ENCODE measurements at places on chromosomes 7 and 10. TPM values are rescaled to one million over a fixed set of nuclear protein-coding genes. Genes with fewer than 3 reads are reported as not detected.

CRHR2 gene
- total RNA-seq: not detected

LRCH4 gene
- 80.3 TPM for total RNA-seq

LRRC61 gene
- 16.2 TPM for total RNA-seq

NKX1-2 gene
- not detected for total RNA-seq

SHTN1 gene
- 43.1 TPM for total RNA-seq

PCLO gene
- total RNA-seq: 2.9 TPM

CHRM2 gene
- total RNA-seq: 2.8 TPM

TRPV5 gene
- total RNA-seq: not detected

TRUB1 gene
- total RNA-seq: 13.1 TPM

AQP1 gene
- total RNA-seq: 826 TPM

GPR15LG gene
- total RNA-seq: not detected

HOXA11 gene
- total RNA-seq: not detected

DNA sequence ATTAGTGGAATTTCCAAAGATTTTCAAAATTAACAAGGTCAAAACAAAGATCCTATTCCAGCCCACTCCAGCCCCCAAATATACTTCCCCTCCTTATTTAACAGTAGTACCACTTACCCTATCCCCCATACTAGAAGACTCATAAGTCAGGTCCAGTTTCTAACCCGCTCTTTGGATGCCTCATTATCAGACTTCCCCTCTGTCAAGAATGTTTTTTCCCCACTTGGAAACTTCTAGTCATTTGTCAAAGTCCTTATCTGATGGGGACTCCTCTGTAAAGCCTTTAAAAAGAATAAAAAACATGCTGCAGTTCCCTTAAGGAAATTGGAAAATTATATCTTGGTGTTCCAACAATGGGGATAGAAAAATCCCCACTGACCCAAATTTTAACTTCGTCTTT lies 70.1 kb downstream of the IMMP2L start:
- H3K27ac ChIP-seq: no peak overlapping the region
- no peak for DNase-seq
- H3K4me3 ChIP-seq: no peak overlapping the region
- no peaks in the 10 kb centered on the region for H3K27me3 ChIP-seq

- DNase-seq: peak; percentile 23
- H3K4me1 ChIP-seq: peaks cover 16% of the 10 kb centered on the region
- no peak overlapping the region for H3K4me3 ChIP-seq
Observed at GRCh38 chr7:1954366-1955004, 278.3 kb downstream of the MAD1L1 start.

GRCh38 chr7:127413962-127414361 lies 21.5 kb upstream of the ZNF800 start:
- no peaks in the 10 kb centered on the region for H3K36me3 ChIP-seq
- no peaks in the 10 kb centered on the region for H3K4me1 ChIP-seq
- H3K27me3 ChIP-seq: no peaks in the 10 kb centered on the region
- no peak overlapping the region for H3K27ac ChIP-seq
- no peak for DNase-seq

- H3K36me3 ChIP-seq: no peaks in the 10 kb centered on the region
- peak overlapping the region; percentile 83 for H3K27ac ChIP-seq
- H3K4me1 ChIP-seq: peaks cover 18% of the 10 kb centered on the region
- no peaks in the 10 kb centered on the region for H3K27me3 ChIP-seq
- DNase-seq: no peak
Observed at GRCh38 chr10:95758351-95759025, 2.5 kb downstream of the ENTPD1 start.

DNA sequence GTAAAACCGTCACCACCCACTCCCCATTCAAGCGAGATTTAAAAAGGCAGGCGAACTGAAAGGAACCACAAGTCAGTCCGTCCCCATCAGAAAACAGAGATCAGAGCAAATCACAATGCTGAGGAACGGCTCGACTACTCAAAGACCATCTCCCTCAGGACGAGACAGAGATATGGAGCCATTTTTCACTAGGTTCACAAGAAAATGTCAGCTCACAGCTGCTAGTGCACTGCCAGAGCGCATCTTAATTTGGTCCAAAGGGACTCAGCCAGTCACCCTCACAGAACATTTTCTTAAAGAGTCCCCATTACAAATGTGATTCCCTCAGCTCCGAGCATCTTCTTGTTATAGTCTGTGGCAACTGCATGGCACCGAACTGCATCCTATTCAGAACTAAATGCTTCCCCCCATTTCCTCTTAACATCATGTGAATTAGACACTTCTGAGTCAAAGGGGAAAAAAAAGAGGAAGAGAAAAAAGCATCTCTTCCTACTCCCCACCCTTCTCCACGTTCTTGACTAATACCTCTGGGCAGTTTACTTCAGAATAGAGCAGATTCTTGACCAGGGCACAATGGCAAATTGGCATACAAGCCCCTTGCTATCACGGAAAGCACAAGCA lies 683.9 kb downstream of the MAGI2 start:
- peak overlapping the region; percentile 20 for H3K4me3 ChIP-seq
- H3K27me3 ChIP-seq: no peaks in the 10 kb centered on the region
- no peak for DNase-seq
- H3K27ac ChIP-seq: no peak overlapping the region

- H3K36me3 ChIP-seq: no peaks in the 10 kb centered on the region
- no peak for DNase-seq
- no peaks in the 10 kb centered on the region for H3K27me3 ChIP-seq
- no peak overlapping the region for H3K4me3 ChIP-seq
- no peaks in the 10 kb centered on the region for H3K4me1 ChIP-seq
Observed at GRCh38 chr10:120105001-120105400, 212.5 kb downstream of the SEC23IP start.

DNA sequence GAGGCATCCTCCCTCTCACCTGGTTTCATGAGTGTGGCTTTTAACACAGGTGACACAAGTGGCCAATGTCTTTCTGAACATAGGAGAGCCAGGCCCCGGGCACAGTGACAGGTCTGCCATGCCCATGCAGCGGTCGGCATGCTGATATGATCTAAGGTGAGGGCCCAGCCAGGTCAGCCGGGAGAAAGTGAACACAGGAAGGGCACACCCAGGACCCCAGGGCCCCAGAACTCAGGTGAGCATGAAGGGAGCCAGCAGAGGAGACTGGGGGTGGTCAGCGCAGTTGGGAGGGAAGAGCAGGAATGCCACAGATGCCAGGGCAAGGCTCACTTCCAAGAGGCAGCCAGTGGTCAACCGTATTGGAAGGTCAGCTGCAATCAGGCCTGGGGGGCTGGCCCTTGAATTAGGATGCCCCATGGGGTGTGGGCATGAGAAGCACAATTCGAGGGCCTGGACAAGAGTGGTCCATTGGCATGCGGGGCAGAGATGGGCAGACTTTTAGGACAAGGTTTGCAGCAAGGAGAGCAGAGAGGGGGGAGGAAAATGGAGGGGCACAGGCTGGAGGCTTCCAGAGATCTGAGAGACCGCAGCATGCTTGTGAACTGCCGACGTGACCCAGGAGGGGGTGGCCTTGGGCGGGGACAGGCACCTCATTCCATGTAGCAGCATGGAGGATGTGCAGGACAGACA lies 3.9 kb upstream of the INPP5A start:
- no peak overlapping the region for H3K4me3 ChIP-seq
- H3K27me3 ChIP-seq: no peaks in the 10 kb centered on the region
- peaks cover 24% of the 10 kb centered on the region for H3K4me1 ChIP-seq
- peak overlapping the region; percentile 87 for H3K27ac ChIP-seq
- H3K36me3 ChIP-seq: no peaks in the 10 kb centered on the region
- peak; percentile 41 for DNase-seq

DNA sequence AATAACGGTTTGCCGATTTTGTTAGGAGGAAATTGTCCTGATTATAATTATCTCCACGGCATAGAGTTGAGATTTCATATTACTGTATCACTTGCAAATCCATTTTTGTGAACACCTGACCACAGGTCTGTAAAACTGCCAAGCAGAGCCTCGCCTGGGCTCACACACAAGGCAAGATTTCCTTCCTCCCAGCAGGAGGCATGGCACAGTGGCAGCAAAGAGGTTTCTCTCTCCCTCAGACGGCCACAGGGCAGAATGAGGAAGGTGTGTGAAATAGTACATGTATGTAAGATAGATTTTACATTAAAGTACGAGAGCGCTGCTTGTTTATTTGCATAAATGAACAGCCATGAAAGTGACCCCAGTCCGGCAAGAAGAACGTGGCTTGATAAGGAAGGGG lies 130.1 kb downstream of the CELF2 start:
- peaks cover 74% of the 10 kb centered on the region for H3K4me1 ChIP-seq
- no peaks in the 10 kb centered on the region for H3K36me3 ChIP-seq
- H3K4me3 ChIP-seq: no peak overlapping the region

- no peak overlapping the region for H3K4me3 ChIP-seq
- no peak for DNase-seq
- no peaks in the 10 kb centered on the region for H3K27me3 ChIP-seq
- no peaks in the 10 kb centered on the region for H3K36me3 ChIP-seq
Observed at GRCh38 chr10:118277871-118278270, 64.3 kb downstream of the FAM204A start.

GRCh38 chr10:111080224-111080623 lies 3.4 kb downstream of the ADRA2A start:
- H3K4me1 ChIP-seq: peaks cover 24% of the 10 kb centered on the region
- no peak overlapping the region for H3K4me3 ChIP-seq
- no peaks in the 10 kb centered on the region for H3K36me3 ChIP-seq
- no peak for DNase-seq
- H3K27me3 ChIP-seq: peaks cover 45% of the 10 kb centered on the region

- no peak for DNase-seq
- H3K27me3 ChIP-seq: no peaks in the 10 kb centered on the region
- no peak overlapping the region for H3K4me3 ChIP-seq
Observed at GRCh38 chr7:130359276-130359857, 14.8 kb downstream of the CPA5 start.

- H3K36me3 ChIP-seq: no peaks in the 10 kb centered on the region
- no peak for DNase-seq
- H3K27me3 ChIP-seq: peaks cover 42% of the 10 kb centered on the region
- H3K4me3 ChIP-seq: no peak overlapping the region
- peaks cover 14% of the 10 kb centered on the region for H3K4me1 ChIP-seq
Observed at GRCh38 chr7:124029396-124030188, 3.3 kb downstream of the TMEM229A start.

GRCh38 chr10:46530249-46531186 lies 25.9 kb downstream of the GPRIN2 start:
- no peaks in the 10 kb centered on the region for H3K4me1 ChIP-seq
- H3K27ac ChIP-seq: no peak overlapping the region
- no peak overlapping the region for H3K4me3 ChIP-seq
- peak; percentile 49 for DNase-seq
- H3K27me3 ChIP-seq: no peaks in the 10 kb centered on the region

GRCh38 chr10:70985824-70986622 lies 97.7 kb upstream of the PCBD1 start:
- no peak for DNase-seq
- H3K4me3 ChIP-seq: no peak overlapping the region
- H3K4me1 ChIP-seq: no peaks in the 10 kb centered on the region
- no peaks in the 10 kb centered on the region for H3K36me3 ChIP-seq
- no peak overlapping the region for H3K27ac ChIP-seq

DNA sequence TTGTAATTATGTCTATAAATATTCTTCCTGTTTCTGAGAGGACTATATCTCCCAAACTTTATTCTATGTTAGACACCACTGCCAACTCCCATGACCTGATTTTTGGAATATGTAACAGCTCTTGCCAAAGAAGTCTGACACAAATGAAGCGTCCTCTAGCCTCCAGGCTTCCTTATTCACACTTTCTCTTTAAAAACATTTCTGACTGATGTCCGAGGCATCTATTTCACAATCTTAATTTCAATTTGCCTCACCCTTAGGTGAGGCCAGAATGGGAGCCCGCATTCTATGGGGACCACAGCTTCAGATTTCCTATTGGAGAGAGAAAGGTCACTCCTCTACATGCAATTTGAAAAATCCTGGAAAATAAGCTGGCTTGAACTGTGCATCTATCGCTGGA lies 873.2 kb downstream of the GATA3 start:
- peaks cover 3% of the 10 kb centered on the region for H3K27me3 ChIP-seq
- no peaks in the 10 kb centered on the region for H3K4me1 ChIP-seq
- H3K27ac ChIP-seq: no peak overlapping the region
- no peak overlapping the region for H3K4me3 ChIP-seq
- H3K36me3 ChIP-seq: no peaks in the 10 kb centered on the region
- DNase-seq: no peak

GRCh38 chr10:114685456-114685855 lies 27.4 kb upstream of the ABLIM1 start:
- no peaks in the 10 kb centered on the region for H3K27me3 ChIP-seq
- H3K27ac ChIP-seq: peak overlapping the region; percentile 72
- H3K4me3 ChIP-seq: no peak overlapping the region
- no peak for DNase-seq
- H3K36me3 ChIP-seq: no peaks in the 10 kb centered on the region

DNA sequence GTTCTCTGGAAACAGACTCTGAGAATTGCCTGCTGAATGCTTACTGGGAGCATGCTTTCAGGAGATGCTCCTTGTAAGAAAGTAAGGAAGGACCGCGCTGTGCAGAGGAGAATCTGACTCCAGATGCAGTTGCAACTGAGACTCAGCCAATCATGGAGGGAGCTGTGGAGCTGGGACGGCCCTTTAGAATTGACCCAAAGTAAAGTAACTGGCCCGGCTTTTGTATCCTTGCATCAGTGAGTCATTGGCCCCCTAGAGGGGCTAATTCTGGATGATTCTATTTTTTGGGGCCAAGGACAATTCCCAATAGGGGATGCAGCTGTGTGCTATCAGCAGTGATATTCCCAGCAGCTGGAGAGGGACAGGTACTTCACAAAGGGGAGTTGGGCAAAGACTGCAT lies 170.4 kb downstream of the PTEN start:
- H3K27ac ChIP-seq: no peak overlapping the region
- H3K27me3 ChIP-seq: no peaks in the 10 kb centered on the region
- no peak for DNase-seq
- no peaks in the 10 kb centered on the region for H3K36me3 ChIP-seq

DNA sequence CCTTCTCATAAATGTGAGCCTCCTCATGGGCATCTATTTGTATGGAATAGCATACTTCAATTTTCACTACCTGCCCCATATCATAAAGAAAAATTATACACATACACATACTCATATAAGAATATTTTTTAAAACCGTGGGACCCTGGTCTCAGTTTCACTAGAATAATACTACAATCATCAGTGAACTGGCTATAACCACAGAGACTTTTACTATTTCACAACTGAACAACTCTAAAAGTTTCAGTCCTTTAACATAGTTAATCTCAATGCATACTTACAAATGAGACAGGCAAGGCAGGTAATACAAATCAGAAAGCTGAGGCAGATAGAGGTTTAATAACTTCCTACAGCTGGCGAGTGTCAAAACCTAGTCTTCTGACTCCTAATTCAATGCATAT lies 83.1 kb downstream of the LRRN3 start:
- no peaks in the 10 kb centered on the region for H3K4me1 ChIP-seq
- no peak overlapping the region for H3K4me3 ChIP-seq
- no peaks in the 10 kb centered on the region for H3K27me3 ChIP-seq

DNA sequence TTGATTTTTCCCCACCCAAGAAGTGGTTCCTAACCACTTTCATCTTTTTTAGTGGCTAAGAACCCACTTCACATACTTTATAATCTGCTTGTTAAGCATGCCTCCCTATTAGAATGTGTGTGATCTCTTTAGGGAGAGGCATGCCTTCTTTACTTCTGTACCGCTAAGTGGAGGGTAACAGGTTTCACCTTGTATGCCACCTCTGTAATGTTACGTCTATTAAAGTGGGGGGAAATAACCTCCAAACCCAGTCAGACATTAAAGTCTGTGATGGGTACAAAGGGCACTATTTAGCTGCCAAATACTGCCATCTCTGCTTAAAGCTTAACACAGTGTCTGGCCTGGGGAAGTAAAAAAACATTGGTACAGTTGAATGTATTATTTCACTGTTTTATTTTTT lies 51.9 kb downstream of the EPC1 start:
- H3K36me3 ChIP-seq: peaks cover 32% of the 10 kb centered on the region
- peaks cover 34% of the 10 kb centered on the region for H3K4me1 ChIP-seq
- H3K27ac ChIP-seq: no peak overlapping the region
- DNase-seq: no peak
- H3K27me3 ChIP-seq: no peaks in the 10 kb centered on the region
- no peak overlapping the region for H3K4me3 ChIP-seq

All from lower lobe of right lung (tissue), 2 donors.